ENCODE measurements at places on chromosomes 5 and 9.

DNA sequence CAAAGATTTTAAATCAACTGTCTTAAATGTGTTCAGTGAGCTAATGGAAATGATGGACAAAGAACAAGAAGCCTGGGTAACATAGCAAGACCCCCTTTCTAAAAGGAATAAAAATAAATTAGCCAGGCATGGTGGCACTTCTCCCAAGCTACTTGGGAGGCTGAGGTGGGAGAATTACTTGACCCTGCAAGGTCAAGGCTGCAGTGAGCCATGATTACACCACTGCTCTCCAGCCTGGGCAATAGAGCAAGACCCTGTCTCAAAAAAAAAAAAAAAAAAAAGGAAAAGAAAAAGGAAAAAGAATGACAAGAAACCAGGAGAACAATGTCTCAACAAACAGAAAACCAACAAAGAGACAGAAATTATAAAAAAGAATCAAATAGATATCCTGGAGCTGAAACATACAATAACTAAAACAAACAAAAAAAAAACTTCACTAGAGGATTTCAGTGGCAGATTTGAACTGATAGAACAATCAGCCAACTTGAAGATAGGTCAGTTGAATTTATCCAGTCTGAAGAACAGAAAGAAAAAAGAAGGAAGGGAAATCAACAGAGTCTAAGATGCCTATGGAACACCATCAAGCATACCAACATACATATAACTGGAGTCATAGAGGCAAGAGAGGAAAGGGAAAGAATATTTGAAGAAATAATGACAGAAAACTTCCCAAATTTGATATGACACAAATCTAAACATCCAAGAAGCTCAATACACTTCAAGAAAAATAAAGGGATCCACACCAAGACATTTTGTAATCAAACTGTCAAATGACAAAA lies 16.8 kb upstream of the SLC35D2 start:
- no peak for DNase-seq

DNA sequence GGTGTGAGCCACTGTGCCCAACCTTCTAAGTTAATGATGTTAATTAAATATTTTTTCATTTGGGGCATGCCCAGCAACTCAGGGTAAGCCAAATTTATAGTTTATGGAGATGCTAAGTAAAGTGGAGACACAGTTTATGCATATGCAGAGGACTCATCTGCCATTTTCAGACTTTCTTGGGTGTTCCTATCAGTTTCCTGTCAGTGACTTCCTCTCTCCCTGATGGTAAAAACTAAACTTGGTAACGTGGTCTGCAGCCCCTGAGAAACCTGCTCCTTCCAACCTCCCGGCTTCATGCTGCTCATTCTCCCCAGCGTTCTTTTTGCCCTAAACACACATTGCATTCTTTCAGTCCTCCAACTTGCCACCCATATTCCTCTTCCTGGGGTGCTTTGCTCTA lies 48.4 kb upstream of the TUT7 start:
- no peak for DNase-seq

- no peak for DNase-seq
Observed at GRCh38 chr9:87812375-87813118, 70.1 kb upstream of the SPATA31E1 start.

DNA sequence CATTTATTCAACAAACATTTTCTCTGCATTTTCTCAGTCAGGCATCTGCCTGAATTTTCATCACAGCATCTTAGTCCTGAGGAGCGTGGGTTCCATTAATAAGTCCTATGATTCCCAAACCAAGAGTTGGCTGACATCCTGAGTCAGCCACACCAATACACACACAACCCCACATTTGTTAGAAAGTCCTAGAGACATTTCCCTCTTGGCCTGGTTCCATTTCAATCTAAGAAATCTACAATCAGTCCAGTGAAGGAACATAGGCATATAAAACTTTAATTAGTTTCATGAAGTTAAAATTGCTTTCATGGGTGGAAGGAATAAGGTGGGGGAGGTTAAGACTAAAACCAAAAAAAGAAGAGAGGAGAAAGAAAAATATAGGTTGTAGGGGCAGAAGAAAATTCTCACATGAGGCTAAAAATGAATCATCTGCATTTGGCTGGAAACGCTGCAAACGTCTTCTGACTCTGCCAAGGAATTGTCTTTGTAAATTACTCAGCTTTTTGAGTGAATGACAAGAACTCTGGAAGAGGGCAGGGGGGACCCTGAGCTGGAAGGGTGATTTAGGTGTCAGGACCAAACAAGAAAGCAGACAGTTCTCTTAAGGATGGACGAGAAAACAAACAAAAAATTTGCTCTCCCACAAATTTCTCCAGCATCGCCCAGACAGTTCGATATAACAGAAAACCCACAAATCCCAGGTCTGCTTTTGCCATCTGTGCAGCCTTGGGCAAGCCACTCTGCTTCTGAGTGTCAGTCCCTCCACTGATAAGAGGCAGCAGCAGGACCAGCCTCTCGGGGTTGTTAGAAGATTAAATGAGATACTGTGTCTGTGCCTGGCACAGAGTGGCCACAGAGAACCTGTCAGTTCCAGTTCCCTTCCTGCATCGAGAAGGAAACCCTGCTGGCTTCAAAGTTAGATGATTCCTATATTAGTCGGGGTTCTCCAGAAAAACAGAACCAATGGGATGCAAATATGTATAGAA lies 289.7 kb downstream of the CDK5RAP2 start:
- no peak for DNase-seq

- DNase-seq: no peak
Observed at GRCh38 chr9:75448281-75448680, 360.0 kb downstream of the OSTF1 start.

DNA sequence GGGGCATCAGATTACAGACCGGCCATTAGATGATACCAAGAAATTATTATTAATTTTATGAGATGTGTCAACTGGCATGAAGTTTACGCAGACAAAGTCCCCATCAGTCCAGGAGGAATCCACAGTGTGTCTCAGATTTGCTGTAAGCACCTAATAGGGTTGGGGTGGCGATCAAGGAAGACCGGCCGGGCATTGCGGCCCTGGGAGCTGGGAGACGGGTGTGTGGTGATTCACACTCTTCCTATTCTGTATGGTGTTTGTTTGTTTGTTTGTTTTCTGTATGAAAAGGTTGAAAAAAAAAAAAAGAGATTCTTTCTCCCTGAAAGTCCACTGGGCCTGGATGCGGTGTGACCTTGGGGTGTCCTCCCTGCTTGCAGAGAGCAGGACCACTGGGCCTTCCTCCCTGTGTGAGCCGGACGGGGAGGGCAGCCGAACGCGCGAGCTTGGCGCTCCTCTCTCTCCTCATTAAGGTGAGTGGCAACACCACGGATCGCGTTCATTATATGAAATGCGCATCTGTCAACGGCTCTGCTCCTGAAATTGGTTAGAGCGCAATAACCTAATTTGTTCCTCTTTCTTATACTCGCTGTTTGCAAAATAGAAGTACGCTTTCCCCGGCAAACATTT lies 15.1 kb downstream of the RASGEF1C start:
- DNase-seq: no peak

- DNase-seq: no peak
Observed at GRCh38 chr5:142364251-142365145, 39.7 kb upstream of the SPRY4 start.

DNA sequence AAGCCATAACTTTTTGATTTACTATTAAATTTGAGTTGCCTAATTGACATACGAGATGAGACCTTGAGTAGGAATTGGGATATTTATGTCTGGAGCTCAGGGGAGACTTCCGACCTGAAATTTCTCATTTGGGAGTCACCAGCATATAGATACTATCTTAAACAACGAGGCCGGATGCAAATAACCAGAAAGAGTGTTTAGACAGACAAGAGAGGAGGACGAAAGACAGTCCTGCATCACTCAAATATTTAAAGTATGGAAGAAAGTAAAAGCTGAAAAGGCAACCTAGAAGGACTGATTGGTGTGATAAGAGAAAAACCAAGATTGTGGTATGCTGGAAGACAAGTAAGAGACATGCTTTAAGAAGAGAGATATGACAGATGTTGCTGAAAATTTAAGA lies 675.0 kb upstream of the NUDT12 start:
- DNase-seq: no peak

- DNase-seq: no peak
Observed at GRCh38 chr9:22214021-22214420, 204.9 kb upstream of the CDKN2B start.

- DNase-seq: no peak
Observed at GRCh38 chr9:120571443-120572257, 8.3 kb downstream of the CDK5RAP2 start.

DNA sequence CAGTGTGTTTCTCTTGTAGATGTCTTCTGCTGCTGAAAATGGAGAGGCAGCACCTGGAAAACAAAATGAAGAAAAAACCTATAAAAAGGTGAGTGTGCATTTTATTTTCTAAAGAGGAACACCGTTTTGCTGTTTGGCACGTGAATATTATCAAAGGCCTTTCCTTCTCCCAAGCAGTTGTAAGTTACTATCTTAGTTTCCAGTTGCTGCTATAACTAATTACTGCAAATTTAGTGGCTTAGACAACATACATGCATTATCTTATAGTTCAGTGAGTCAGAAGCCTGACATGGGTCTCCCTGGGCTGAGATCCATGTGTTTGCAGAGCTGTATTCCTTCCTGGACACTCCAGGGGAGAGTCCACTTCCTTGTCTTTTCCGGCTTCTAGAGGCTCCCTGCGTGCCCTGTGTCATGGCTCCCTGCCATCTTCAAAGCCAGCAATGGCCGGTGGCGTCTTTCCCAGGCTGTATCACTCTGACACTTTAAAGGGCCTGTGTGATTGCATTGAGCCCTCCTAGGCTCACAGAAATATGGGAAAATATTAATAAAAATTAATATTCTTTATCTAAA lies 117.6 kb downstream of the PIP5K1B start:
- no peak for DNase-seq

GRCh38 chr9:112605518-112605917 lies 112.4 kb downstream of the INIP start:
- DNase-seq: no peak

GRCh38 chr5:144467792-144468191 lies 297.1 kb downstream of the KCTD16 start:
- no peak for DNase-seq

GRCh38 chr9:18452276-18452675 lies 21.7 kb upstream of the ADAMTSL1 start:
- DNase-seq: no peak

DNA sequence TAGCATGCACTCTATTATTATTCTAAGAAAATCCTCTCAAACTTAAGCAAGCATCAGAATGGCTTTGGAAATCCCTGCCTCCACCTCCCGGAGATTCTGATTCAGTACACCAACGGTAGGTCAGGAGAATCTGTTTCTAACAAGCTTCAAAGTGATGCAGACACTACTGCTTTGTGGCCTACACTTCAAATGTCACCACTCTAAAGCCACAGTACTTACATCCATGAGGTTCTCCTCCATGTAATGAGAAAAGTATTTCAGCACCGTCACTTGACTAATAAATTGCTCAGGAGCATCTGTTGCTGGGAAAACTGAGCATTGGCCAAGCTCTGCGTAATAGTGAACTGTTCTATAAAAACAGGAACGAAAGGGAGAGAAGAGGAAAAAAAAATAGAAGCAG lies 4.8 kb downstream of the PLK2 start:
- no peak for DNase-seq

- no peak for DNase-seq
Observed at GRCh38 chr9:123111427-123112014, 78.1 kb downstream of the GPR21 start.

GRCh38 chr9:7536310-7536939 lies 263.2 kb downstream of the DMAC1 start:
- no peak for DNase-seq

- no peak for DNase-seq
Observed at GRCh38 chr9:107540164-107540561, 50.6 kb upstream of the KLF4 start.

- no peak for DNase-seq
Observed at GRCh38 chr9:11182001-11182400, 569.2 kb upstream of the PTPRD start.

GRCh38 chr5:54552446-54552845 lies 34.9 kb downstream of the SNX18 start:
- DNase-seq: no peak

DNA sequence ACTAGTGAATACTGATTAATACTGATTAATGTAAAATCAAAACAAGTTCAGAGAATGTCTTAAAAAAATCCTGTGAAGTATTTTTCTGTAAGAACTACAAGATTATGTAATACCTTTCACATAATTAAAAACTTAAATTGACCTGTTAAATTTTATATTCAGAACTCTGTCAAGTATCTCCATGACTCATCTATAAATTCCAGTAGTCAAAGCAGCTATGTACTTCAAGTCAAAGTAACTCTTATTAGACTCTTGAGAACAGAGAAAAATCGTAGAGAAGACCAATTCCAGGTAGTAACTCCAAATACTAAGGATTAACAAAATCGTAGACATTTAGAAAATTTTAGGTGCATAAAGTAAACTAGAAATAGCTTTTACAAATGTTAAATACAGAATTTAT lies 77.1 kb downstream of the HOMER1 start:
- no peak for DNase-seq

DNA sequence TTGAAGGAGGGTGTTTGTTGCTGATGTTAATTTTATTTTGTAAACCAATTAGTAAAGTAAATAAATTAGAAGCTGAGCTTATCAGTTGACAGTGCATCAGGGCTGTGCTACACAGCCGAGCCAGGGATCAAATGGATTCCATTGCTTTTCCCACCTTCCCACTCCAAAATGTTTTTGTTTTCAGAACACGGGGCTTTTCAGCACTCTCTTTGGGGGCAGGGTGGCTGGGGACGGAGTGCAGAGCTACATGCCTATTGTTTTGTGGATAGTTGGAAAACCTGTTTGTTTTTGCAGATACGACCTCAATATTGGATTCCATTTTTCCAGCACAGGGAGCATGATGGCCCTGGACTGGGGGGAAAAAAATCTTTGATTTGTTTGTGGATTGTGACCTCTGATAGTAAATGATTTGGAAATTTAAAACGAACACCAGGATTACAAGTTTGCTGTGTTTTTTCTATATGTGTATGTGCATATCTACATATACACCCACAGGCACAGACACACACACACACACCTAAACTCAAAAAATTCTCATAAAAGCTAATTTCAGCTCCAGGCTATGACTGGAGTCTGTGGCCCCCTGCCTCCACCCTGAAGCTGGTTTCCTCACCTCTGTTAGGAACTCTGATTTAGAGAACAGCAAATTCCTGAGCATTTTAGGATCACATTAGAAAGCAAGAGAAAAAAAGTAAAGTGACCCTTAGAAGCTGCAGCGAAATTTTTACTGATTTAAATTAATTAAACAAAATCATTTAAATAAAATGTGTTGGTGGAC lies 371.7 kb upstream of the IRX2 start:
- no peak for DNase-seq

DNA sequence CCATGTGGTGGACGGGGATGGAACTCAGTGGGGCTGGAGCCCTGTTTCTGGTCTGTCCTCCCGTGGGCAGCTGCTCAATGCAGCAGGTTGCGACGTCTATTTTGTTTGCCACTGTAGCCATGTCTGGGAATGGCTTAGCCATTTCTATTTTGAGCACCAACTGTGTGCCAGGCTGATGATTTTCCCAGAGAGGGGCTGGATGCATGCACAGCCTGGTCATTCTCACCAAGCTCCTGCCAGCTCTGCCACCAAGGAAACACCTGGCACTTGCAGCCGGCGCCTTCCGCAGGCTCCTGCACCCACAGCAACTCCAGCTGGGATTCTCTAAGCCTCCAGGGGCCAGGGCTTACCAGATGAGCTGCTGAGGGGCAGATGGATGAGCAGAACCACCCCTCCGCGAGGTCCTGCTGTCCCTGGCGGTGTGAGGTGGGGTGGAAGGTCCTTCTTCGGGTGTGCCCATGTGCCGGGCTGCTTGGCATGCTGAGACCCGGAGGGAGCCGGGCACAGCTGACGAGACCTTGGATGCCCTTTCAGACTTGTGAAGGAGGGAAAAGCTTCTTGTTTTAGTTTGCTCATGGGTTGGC lies 151.2 kb downstream of the RXRA start:
- DNase-seq: no peak

All from effector CD4-positive, alpha-beta T cell (primary cell).